ENCODE measurements at places on chromosomes 12 and 14.

DNA sequence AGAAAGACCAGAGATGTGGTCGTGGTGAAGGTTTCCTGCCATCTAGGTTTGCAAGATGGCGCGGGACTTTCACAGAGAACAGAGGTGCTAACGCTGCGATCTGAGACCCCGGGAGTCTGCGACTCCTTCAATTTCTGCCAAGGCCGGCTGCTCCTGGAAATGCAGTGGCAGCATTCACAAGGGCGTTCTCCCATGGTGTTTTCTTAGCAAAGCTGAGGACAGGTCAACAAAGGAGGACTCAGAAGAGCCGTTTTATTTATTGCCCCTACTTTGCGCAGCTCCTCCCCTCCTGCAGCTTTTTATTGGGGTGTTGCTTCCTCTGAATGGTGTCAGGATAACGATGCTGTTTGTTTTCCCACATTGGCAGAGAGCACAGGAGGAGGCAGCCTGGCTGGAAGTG, 86.3 kb downstream of the TMEM132C start:
- H3K27ac ChIP-seq, result no peak overlapping the region
- H3K27me3 ChIP-seq, result no peaks in the 10 kb centered on the region
- H3K36me3 ChIP-seq, result no peaks in the 10 kb centered on the region
- no peak overlapping the region for H3K4me3 ChIP-seq

- H3K4me3 ChIP-seq, result no peak overlapping the region
- DNase-seq, result no peak
- no peak overlapping the region for H3K27ac ChIP-seq
- H3K36me3 ChIP-seq, result no peaks in the 10 kb centered on the region
- H3K27me3 ChIP-seq, result no peaks in the 10 kb centered on the region
Observed at GRCh38 chr12:130703733-130704375, 12.2 kb downstream of the RIMBP2 start.

- H3K4me3 ChIP-seq, result no peak overlapping the region
- DNase-seq, result no peak
Observed at GRCh38 chr14:58501214-58501816, 73.8 kb downstream of the KIAA0586 start.

- no peak overlapping the region for H3K27ac ChIP-seq
- peaks cover 35% of the 10 kb centered on the region for H3K4me1 ChIP-seq
- H3K36me3 ChIP-seq, result no peaks in the 10 kb centered on the region
- DNase-seq, result no peak
- H3K4me3 ChIP-seq, result no peak overlapping the region
Observed at GRCh38 chr12:13211859-13212664, 15.5 kb downstream of the EMP1 start.

Data from Peyer's patch (tissue), 4 donors.